ENCODE measurements at places on chromosomes 2 and 18.

GRCh38 chr2:71860381-71860926, 287.2 kb downstream of the CYP26B1 start:
- no peak for DNase-seq

DNA sequence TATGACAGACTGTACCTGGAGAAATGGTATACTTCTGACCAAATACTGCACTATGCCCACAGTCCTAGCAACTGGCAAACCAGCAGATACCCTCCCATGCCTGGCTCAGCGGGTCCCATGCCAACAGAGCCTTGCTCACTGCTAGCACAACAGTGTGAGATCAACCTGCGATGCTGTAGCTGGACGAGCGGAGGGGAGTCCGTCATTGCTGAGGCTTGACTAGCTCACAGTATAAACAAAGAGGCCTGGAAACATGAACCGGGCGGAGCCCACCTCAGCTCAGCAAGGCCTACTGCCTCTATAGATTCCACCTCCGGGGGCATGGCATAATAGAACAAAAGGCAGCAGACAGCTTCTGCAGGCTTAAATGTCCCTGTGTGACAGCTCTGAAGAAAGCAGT, 93.2 kb upstream of the CAB39 start:
- DNase-seq: no peak

- DNase-seq: no peak
Observed at GRCh38 chr2:70456585-70457495, 96.8 kb downstream of the TGFA start.

- DNase-seq: no peak
Observed at GRCh38 chr2:132664096-132664495, 5.9 kb downstream of the LYPD1 start.

- no peak for DNase-seq
Observed at GRCh38 chr18:26082475-26082874, 7.9 kb downstream of the SS18 start.

DNA sequence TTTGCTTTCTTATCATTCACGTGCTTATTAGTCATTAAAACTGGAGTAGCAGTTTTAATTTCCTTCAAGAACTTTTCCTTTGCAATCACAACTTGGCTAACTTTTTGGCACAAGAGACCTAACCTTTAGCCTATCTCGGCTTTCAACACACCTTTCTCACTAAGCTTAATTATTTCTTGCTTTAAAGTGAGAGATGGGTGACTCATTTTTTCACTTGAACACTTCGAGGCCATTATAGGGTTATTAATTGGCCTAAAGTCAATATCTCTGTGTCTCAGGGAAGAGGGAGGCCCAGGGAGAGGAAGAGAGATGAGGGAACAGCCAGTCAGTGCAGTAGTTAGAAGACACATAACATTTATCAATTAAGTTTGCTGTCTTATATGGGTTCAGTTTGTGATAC, 289.8 kb downstream of the RBM43 start:
- no peak for DNase-seq

DNA sequence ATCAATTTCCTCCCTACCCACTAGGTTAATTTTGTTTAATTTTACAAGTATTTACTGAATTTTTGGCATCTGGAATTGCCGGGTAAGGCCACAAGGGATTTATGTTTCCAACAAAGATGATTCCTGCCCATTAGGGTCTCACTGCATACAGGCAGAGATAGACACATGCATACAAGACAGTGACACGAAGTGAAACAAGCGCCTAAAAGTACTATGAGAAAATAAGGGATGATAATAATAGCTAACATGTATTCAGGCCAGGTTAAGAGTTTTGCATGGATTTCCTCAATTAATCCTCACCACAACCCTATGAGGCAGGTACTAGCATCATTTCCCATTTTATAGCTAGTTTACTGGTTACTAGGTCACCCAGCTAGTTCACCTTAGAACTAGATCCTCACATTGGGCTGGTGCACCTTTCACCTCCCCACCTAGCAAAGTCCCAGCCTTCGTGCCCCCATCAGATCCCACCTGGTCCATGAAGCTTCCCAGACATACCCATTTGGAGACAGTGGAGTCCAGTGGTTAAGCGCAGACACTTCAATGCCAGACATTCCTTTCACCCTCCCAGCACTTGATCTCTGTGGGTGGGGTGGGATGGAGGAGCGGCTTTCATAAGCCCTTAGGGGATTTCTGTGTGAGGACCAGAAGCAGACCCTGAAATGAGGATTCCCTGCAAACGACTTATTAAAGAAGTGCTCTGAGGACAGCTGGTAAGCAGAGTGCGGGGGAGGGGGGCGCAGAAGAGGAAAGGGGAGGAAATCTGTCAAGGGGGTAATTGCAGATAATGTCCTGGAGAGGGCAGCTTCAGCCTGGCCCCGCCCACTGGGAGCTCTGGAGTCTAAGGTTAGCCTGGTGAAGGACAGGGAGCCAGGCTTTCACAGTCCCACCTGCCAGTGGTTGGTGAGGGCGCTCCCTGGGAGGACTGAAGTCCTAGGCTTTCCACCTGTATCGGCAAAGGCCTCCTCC, 5.8 kb upstream of the DGUOK start:
- DNase-seq: no peak

DNA sequence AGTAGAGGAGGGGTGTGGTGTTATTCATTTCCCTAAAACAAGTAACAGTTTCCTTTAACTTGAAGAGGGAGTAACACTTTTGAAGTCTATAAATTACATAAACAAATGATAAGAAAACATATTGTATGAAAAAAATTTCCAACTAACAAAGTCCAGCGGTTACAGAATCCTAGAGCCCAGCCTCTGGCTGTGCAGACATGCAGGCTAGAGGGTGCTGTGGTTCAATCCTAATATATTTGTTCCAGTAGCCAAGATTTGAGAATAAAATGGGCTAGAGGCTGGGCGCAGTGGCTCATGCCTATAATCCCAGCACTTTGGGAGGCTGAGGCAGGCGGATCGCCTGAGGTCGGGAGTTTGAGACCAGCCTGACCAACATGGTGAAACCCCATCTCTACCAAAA, 56.9 kb downstream of the WDR75 start:
- DNase-seq: no peak

- no peak for DNase-seq
Observed at GRCh38 chr18:65750389-65751154, at the start of gene CDH7. Gene CDH7, plus strand, starts transcription at chr18:65751012. Its CDS starts 11,831 bp downstream, at chr18:65762843.

DNA sequence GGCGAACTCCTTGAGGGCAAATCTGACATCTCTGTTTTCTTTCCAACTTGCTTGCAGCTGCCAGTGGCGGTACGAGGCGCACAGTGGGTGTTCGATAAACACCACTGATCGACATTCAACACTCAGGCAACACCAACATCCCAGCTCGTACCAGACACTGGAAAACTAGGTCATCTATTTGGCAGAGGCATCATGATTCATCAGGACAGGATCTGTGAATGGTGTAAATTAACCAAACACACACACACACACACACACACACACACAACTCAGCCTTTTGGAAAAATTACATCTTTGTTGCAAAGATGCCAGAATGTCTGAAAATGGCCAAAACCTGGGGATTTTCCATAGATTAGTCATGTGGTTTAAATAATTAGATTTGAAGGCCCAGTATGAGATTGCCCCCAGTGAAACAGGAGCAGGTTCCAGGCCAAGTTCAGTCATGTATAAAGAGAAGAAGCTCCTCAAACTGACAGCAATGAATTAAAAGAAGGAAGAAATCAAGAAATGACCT, 150.5 kb upstream of the NCKAP5 start:
- peak; percentile 19 for DNase-seq

GRCh38 chr2:88100489-88100858, 27.4 kb downstream of the FABP1 start:
- no peak for DNase-seq

- DNase-seq: no peak
Observed at GRCh38 chr2:212360068-212360460, 178.5 kb downstream of the ERBB4 start.

DNA sequence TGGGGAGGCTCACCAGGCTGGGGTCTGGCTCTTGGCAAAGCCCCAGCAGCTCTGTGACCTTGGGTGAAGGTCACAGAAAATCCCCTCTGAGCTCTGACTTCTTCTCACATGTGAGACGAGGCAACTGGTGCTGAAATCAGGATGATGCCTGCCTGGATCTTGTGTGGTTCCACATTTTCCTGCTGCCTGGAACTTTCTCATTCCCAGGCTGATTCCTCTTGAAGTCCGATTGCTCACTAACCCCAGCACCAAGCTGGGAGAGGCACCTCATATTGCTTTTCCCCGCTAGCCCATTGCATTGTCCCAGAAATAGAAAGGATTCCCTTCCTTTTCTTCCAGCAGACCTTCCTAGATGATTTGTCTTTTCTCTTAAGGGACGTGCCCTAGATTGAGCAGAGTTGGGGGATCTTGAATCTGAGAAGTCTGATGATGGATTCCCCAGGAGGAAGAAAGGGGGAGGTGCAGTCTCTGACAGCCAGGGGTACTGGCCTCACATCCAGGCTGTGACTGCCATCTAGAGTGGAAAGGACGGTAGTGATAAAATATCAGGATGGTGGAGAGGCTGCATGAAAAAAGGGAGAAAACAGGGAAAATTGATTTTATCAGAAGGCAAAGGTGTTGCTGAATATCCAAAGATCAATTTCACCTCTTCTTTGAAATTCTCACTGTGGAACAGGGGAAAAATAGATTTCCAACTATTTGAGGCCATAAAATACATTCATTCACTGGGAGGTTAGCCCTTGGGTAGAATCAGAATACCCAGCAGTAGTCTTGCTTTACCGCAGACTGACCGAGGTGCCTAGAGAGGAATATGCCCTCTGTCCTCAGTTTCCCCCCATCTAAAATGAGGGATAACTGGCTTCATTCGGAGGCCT, 96.3 kb downstream of the FAM210A start:
- peak; percentile 31 for DNase-seq

DNA sequence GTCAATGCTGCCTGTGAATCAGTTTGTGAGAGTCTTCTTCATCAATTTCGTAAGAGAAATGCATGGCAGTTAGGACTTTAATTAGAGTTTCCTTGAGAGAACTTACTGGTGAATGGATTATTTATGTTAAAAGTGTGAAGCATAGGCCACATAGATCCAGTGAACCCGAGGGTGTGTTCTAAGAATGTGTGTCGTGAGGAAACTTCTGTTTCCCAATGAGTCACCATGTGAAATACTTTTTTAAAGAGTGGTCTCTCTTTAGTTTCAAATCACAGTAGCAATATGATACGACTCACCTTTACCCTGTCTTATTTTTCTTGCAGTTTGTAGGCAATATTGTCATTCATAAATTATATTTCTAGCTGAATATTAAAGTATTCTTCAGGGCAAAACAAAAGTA, 18.5 kb downstream of the THSD7B start:
- no peak for DNase-seq

DNA sequence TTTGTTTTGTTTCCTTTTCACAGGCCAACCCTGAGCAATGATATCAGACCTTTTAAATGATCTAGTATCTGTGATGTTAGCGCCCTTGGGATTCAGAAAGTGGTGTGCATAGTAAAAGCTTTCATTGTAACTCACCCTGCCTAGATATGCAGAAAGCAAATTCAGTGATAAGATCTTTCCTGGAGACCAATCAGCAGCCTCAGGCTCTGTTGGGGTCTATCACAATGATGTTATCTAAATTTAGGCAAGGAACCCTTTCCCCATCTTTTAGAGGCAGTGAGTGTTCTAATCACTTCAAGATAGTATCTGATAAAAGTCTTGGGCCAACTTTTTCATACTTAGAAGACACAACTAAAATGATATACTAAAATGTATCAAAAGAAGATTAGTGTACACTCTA, 23.6 kb upstream of the PNO1 start:
- no peak for DNase-seq

GRCh38 chr2:218023636-218024035, 20.8 kb upstream of the TNS1 start:
- DNase-seq: peak; percentile 15

DNA sequence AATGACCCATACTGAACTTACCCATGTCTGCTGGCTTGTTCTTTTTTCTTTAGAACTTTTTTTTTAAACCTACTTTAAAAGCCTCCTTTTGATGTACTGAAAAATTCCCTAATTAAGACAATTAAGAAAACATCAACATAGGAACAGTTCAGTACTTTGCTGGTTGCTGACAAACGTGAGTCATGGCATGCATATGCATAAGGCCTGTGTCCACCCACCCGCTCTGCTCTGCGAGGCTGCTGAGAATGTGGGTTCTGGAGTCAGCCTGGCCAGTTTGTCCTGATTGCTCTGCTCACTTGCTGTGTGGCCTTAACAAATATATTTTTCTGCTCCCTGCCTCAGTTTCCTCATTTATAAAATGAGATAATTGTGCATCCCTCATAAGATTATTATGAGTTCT, 27.3 kb downstream of the LAMA3 start:
- no peak for DNase-seq

DNA sequence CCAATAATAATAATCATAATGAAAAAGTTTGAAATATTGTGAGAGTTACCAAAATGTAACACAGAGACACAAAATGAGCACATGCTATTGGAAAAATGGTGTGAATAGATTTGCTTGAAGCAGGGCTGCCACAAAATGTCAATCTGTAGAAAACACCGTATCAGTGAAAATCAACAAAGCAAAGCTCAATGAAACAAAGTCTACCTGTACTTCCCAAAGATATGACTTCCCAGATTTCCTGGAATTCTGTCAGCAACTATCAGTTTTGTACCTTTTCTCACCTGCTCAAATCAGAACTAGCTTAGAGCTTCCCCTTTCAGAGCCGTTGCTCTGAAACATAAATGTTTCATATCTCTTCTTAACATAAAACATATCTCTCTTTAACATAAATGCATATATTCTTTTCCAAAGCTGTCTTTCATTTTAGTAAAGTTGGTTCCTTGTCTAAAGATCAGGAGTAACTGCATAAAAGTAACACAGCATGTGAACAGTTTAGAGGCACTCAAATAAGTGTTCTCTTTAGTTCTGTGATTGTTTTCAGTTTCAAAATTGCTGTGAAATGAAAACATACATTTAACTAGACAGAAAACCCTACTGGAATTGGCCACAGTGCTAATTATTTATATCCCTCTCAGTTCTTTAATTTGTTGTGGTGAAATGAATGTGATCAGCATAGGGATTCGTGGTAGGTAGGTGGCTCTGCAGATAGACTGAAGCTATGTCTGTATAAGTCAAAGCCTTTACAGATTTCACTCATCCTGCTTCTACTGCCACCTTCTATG, 262.5 kb downstream of the KCNJ3 start:
- no peak for DNase-seq

GRCh38 chr2:173652767-173653431, 298.2 kb downstream of the CDCA7 start:
- no peak for DNase-seq

GRCh38 chr2:119147776-119148715, 10.5 kb downstream of the C1QL2 start:
- no peak for DNase-seq

DNA sequence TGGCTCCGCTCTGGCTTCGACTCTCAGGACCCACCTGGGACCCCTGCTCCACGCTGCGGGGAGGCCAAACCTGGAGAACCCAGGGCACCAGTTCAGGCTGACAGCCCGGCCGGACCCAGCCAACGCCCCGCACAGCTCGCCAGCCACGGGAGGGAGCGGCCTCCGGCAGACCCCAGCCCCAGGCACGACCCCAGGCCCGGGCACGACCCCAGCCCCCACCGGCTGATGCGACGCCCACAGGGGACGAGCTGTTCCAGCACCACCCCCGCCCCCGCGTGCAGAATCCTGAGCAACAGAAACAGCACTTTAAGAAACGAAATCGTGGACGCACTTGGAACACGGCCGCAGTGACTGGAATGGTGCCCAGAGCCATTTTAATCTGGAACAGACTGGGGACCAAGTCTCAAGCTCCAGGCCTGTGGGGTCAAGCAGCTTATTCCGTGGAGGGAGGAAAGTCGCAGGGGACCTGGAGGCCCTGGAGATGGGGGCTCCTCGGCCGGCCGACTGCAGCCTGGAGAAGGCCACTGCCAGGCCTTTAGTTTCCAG, 74.2 kb downstream of the MBP start:
- DNase-seq: no peak

- DNase-seq: no peak
Observed at GRCh38 chr2:45896311-45896710, 244.8 kb downstream of the PRKCE start.

Data from breast epithelium (tissue), 4 donors.